ENCODE measurements at places on chromosomes 12 and 14.

DNA sequence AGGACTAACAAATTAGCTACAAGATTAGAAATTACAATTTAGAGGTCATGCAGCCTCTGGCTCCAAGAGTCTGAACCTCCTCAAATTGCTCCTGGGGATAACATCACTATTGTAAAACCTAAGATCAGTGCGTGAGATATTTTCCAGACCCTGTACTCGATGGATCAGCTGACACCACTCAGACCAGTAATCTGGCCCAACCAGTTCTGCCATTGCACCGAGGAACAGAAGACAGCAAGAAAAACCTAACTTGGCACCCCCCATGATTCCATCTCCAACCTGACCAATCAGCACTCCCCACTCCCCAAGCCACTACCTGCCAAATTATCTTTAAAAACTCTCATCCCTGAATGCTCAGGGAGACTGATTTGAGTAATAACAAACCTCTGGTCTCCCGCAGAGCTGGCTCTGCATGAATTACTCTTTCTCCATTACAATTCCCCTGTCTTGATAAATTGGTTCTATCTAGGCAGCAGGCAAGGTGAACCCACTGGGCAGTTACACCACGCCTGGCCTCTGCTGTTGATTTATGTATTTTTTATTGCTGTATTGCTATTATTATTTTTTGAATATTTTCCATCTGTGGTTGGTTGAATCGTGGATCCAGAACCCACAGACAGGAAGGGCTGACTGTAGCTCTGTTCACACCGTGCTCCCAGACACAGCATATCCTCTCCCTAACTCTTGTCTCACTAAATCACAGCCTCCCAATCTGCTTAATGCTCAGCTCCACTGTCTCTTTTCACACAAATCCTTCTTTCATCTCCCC is 9.2 kb downstream of the HEBP1 start:
- no peak for DNase-seq

DNA sequence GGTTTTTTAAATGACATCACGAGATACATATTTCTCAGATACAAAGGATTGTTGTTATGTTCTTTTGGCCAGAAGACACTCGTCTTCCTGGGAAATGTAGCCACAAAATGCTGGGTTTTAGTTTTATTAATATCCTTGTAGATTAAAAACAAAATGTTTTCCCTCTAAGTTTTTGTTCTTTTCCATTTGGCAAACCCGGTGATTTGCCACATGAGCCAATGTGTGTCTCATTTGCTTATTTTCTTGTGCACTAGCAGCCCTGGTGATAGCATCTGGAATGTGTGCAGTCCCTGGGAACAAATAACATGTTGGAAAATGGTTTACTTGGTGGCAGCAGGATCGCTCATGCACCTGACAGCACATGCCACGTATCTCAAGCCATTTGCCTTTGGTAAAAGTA is 61.0 kb downstream of the HMGA2 start:
- no peak for DNase-seq

DNA sequence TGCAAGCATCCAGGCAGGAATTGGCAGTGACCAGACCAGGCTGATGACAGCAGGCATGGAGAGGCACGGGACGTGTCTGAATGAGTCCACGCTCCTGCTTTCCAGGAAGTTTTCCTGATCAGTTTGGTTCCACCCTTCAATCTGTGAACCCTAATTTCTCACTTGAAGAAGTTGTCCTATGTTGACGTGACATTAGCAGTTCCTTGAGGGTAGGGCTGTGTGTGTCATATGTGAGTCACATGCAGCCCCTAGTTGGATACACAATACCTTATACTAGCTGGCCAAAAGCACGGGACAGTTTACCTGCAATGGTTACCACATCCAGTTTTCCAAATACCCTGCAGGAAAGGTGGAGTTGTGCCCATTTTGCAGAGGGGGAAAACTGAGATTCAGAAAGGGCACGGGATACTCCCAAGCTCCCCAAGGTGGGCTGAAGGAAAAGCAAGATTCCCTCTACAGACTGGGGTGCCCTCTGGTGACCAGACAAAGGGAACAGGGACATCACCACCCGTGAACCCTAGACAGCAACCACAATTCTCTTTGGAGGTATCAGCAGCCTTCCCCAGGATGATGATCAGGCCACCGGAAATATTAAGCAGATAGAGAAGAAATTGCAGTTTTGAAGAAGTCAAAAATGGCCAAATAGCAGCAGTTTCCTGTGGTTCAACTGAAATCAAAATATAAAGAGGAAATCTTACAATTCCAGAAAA is 194.5 kb downstream of the PHETA1 start:
- DNase-seq: no peak

DNA sequence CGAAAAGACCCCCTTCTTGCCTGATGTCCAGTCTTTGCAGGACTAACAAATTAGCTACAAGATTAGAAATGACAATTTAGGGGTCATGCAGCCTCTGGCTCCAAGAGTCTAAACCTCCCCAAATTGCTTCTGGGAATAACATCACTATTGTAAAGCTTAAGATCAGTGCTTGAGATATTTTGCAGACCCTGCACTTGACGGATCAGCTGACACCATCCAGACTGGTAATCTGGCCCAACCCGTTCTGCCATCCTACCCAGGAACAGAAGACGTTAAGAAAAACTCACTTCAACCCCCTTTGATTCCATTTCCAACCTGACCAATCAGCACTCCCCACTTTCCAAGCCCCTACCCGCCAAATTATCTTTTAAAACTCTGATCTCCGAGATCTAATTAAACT is 236.7 kb upstream of the KRR1 start:
- DNase-seq: no peak

GRCh38 chr12:124433147-124433874 is 134.1 kb downstream of the NCOR2 start:
- no peak for DNase-seq

- no peak for DNase-seq
Observed at GRCh38 chr12:77725611-77726010, 105.1 kb upstream of the NAV3 start.

DNA sequence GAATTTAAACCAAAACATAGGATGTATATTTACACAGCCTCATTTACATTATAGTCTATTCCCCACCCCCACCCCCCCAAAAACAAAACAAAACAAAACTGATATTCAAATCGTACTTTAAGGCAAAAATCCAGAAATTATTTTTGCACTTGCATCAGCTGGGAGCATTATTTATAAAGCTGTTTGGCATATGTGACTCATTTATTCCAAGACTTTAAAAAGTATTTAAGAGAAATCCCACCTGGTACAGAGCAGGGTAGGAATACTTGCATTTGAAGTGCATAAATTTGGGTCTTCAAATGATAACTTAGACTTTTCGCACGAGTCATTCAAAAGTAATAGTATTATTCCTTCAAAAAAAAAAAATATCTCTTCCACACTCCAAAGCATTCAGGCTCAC is 1.1 kb downstream of the KLHL28 start:
- no peak for DNase-seq

- DNase-seq: no peak
Observed at GRCh38 chr12:123267991-123268843, 3.4 kb downstream of the CDK2AP1 start.

DNA sequence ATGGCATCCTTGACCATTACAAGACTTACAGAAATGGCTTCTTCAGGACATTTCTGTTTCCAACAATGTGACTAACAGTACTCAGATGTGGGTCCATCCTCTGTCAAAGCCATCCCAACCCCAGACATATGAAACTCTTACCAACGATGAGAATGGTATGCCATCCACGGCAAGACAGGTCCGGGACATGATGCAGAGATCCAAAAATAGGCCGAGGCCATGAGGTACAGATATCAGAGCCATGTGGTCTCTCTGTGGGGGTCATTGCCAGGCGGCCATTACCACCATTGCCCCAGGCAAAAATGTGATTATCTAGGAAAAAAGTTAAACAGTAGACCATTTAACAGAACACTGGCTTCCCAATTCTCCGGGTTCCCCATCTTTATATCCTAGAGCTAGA is 27.5 kb downstream of the ZC2HC1C start:
- DNase-seq: no peak

- DNase-seq: no peak
Observed at GRCh38 chr12:86730233-86730632, 474.0 kb upstream of the MGAT4C start.

GRCh38 chr14:77961847-77962580 is 162.1 kb downstream of the ADCK1 start:
- no peak for DNase-seq

DNA sequence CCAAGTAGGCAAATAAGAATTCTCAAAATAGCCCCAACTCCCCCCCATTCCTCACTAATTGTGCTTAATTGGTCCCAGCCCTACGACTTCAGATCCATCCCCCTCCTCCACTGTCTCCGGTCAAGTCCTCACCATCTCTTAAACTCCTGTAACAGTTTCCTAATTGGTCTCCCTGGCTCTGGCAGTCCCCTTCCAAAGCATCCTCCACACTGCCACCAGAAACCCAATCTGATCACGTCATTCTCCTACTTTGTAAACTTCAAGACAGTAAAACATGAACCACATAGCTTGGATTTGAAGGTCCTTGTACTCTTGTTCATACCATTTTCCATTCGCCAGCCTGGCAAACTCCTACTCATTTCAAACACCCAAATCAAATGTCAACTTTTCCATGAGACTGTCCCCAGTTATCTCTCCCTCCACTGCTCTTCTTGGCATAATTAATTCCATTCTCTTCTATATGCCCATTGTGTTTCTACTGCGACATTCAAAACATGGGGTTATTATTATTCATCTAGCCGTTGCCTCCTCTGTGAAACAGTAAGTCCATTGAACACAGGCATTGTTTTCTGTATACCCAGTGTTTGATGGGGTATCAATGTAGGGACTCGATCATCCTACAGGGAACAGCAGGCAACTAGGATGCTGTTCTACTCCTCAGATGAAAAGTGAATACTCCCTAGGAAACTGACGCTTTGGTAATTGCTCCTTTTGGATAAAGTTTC is 104.6 kb downstream of the EGLN3 start:
- DNase-seq: no peak

DNA sequence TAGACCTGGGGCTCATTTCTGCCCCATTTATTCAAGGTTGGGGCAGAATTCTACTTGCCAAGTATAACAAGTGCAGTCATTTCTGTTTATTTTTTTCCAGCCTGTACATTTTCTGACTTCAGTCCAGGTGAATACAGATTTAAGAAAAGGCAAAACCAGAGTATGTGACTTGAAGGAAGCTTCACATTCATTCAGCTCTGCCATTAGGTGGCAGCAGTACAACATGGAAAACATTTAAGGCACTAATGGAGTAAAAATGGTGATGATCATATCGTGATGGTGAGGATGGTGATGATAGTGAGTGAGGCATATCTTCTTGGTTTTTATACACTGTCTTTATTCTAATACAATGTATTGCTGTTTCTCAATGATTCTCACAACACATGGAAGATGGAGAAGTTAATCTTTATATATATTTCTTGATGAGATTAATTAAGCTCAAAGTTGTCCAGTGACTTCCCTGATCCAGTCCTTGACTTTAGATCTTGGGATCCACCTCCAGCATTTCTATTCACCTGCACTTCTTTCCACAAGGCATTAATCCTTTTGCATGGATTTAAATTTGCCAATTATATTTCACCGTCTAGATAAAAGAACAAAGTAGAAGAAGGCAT is 176.7 kb upstream of the SEL1L start:
- no peak for DNase-seq

DNA sequence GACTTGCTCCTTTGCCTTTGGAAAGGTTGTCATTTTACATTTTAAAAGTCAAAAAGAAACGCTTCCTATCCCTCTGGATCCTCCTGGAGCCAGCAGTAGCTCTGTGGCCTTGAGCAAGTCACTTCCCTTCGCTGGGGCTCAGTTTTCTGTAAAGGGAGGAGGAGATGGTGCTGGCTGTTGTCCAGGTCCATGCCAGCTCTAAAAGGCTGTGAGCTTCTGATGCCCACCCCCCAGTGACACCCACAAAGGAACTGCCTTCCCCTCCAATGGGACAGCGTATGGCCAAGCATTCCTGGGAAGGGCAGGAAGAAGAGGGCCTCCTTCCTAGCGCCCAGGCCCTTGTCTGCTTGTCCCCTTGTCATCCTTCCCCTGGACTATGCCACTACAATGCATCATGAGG is 81.5 kb downstream of the NTF3 start:
- peak; percentile 16 for DNase-seq

DNA sequence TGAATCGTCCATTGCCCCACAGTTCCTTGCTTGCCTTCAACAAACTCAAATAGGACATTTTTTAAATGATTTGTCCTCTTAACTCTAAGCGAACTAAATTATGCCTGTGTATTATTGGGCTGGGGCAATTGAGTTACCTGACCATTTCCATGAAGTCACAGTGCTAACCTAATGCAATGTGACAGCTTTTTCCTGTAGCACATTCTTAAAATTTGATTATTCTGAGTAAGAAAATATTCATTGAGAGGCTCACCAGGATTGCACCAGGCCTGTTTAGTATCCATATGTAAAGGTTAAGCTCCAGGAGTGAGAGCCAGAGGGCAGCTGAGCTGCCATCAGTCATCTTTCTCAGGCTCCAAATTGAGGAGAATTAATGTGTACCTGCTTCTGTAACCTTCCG is 90.9 kb downstream of the GPR65 start:
- no peak for DNase-seq

DNA sequence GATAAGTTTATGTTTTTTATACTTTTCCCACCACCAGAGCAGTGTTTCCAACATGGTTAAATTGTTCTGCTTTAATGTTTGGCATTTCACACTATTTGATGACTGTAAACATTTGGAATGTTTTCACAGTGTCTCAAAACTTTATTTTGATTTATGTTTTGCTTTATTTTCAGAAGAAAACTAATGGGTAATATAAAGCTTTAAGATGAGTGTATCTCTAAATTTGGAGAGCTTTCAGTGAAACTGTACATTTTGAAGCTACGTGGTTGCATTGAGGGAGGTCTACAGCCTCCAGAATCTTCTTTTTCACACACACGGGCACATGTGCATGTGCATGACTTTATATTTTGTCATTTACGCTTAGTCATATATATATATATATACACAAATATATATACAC is 10.7 kb downstream of the BICD1 start:
- DNase-seq: no peak

GRCh38 chr12:67413577-67413976 is 144.4 kb downstream of the CAND1 start:
- DNase-seq: no peak

GRCh38 chr12:33427071-33427470 is 12.5 kb downstream of the SYT10 start:
- no peak for DNase-seq

DNA sequence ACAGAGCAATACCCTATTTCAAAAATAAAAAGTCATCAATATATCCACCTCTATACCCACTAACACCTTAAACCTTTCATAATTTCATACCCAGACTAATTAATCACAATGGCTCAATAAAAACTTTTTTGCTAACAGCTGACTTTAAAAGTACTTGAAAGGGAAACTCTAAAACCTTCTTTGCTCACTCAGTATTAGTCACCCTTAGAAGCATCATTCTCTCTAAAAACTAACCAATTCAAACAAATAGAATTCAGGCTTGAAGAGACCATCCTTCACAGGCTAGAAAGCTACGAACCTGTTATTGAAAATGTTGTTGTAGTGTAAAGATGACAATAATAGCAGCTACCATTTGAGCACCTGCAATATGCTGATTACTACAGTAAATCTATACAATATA is 37.2 kb downstream of the HECTD1 start:
- DNase-seq: no peak
